ENCODE measurements at places on chromosomes 6 and 20. TPM values are rescaled to one million over a fixed set of nuclear protein-coding genes. Genes with fewer than 3 reads are reported as not detected.

Gene RSPO3
- total RNA-seq = 0.42 TPM

Gene NR2E1
- 1.2 TPM for total RNA-seq

Gene CFB
- 7.8 TPM for total RNA-seq

Gene LST1
- not detected for total RNA-seq

Gene SLC35F1
- not detected for total RNA-seq

Gene RIPPLY2
- not detected for total RNA-seq

Gene CD83
- 8.9 TPM for total RNA-seq

Gene ADGB
- not detected for total RNA-seq

Gene TTK
- total RNA-seq = 82.3 TPM

- no peak for DNase-seq
Observed at GRCh38 chr20:45320948-45321595, 13.0 kb upstream of the MATN4 start.

- peak; percentile 12 for DNase-seq
Observed at GRCh38 chr6:111357705-111358104, 125.3 kb downstream of the REV3L start.

- DNase-seq = peak; percentile 19
Observed at GRCh38 chr6:33904050-33904746, 100.4 kb upstream of the MLN start.

DNA sequence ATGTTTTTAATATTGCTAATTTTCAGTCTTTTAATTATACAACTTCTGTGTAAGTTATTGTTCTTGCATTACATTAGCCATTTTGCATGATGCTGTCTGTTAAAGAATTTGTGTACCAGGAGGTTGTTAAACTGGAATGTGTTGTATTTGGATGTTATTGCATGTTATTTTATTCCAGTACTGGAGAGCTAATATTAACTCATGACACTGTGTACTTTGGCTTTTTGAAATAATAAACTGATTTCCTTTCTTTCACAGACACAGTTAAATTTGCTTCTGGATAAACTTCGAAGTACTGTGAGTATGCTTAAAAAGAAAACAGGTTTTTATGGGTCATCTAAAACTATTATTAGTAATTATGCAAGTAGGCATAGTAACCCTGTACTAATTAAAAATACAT lies 121.3 kb downstream of the MYO6 start:
- DNase-seq = no peak

DNA sequence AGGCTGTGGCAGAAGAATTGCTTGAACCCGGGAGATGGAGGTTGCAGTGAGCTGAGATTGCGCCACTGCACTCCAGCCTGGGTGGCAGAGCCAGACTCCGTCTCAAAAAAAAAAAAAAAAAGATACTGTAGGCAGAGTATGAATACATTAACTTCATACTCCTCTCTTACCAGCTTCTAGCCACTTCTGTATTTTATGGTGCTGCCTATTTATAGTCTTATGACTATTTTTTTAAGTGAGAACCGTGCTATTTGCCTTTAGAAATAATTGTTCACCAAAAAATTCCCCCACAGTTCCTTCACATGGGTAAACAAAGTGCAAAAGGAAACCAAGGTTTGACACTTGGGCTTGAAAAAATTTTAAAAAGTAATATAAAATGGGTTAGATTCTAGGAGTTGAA lies 1.5 kb upstream of the SNRNP48 start:
- DNase-seq = no peak

DNA sequence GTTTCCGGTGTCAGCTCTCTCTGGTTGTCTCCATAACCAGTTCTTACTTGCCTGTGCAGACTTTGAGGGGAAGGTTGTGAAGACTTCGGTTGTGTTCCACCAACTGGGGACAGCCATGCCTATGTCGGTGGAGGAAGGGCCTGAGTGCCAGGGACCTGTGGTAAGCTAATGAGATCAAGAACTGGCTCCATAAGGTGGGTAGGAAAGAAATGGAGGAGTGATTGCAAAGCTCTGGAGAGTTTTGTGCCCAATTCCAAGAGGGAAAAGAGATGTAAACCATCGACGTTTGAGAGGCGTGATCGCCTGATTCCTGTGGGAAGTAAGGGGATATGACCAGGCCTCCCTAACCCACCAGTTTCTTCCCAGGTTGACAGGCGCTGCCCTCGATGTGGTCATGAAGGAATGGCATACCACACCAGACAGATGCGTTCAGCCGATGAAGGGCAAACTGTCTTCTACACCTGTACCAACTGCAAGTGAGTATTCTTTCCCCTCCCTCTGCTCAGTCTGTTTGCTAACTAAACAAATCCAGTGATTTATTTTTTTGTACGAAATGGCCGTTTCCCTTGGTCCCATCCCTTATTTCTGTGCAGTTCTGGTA lies 893 bp downstream of the POLR1H start:
- DNase-seq = no peak

DNA sequence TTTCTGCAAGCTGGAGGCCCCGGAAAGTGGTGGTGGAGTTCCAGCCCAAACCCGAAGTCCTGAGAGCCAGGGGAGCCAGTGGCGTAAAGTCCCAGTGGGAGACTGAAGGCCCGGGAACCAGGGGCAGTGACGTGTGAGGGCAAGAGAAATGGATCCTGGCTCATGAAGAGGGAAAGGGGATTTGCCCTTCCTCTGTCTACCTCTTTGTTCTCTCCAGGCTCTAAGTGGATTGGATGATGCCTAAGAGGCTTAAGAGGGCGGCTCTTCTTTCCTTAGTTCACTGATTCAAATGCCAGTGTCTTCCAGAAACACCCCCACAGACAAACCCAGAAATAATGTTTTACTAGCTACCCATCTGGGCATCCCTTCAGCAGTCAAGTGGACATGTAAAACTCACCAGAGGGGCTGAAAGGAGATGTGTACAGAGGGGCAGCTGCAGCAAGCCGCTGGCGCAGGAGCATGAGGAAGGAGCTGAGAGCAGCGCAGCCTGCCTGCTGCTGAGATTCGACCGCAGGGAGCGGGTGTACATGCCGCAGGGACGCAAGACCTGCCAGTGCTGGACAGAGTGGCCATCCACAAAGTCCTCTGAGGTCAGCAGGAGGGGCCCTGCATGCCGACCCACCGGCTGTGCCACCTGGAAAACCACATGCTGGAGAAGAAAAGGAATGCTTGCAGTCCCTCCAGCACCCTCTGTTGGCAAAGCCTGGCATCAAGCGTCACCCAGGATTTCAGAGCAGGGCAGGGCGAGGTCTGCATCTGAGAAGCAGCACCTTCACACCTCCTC lies 29.5 kb downstream of the CDYL start:
- DNase-seq = peak; percentile 56

GRCh38 chr20:48691523-48691922 lies 136.3 kb downstream of the PREX1 start:
- DNase-seq = no peak

- DNase-seq = no peak
Observed at GRCh38 chr6:3627501-3627900, 124.0 kb downstream of the PXDC1 start.

DNA sequence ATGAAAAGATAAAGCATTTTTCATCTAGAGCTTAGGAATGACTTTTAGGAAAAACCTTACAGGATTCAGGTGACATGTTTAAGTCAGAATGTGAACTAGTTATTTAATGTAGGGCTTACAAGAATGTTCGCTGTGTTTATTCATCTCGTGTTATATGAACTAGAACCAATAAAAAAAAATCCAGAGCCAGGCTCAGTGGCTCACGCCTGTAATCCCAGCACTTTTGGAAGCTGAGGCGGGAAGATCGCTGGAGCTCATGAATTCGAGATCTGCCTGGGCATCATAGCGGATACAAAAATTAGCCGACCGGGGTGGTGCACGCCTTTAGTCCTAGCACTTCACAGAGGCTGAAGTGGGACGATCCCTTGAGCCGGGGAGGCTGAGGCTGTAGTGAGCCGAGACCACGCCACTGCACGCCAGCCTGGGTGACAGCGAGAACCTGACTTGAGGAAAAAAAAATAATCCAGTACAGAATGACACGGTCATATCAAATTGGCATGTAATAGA lies 46.3 kb downstream of the OR2B2 start:
- DNase-seq = peak; percentile 87

GRCh38 chr6:2630359-2630758 lies 120.4 kb downstream of the MYLK4 start:
- peak; percentile 99 for DNase-seq

DNA sequence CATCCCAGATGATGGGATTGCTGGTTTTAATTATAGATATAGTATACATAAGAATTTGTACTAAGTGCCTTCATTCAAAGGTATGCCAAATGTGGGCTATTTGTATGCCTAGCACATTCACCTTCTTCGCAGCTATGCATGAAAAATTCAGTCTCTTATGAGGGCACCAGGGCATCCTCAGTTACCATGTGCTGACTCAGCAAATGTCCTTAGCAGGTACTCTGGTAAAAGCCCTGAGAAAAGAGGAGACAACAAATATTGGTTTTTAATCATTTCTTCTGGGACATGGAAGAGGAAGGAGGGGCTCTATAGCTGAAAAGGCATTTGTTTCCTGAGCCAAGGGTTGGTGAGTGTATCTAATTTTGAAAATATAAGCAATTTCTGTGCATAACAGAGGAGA lies 258.1 kb upstream of the BMP2 start:
- no peak for DNase-seq

GRCh38 chr6:34239500-34239825 lies 2.8 kb downstream of the HMGA1 start:
- DNase-seq = no peak

DNA sequence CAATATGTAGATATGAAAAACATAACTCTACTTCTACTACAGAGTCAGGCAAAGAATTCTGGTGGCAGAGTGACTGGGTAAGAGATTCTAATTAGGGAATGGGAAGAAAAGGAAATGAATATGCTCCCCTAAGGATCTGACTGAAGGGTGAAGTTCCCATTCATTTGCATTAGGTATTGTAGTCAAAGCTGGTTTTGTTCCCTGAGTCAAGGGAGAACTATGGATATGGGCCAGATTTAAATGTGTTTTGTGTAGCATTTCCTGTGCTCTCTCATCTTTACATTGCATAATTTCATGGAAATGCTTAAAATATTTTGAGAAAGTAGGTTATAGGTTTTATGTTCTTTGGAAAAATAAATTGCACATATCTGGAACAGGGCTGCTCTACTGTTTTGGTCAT lies 299.7 kb downstream of the BTBD3 start:
- no peak for DNase-seq

DNA sequence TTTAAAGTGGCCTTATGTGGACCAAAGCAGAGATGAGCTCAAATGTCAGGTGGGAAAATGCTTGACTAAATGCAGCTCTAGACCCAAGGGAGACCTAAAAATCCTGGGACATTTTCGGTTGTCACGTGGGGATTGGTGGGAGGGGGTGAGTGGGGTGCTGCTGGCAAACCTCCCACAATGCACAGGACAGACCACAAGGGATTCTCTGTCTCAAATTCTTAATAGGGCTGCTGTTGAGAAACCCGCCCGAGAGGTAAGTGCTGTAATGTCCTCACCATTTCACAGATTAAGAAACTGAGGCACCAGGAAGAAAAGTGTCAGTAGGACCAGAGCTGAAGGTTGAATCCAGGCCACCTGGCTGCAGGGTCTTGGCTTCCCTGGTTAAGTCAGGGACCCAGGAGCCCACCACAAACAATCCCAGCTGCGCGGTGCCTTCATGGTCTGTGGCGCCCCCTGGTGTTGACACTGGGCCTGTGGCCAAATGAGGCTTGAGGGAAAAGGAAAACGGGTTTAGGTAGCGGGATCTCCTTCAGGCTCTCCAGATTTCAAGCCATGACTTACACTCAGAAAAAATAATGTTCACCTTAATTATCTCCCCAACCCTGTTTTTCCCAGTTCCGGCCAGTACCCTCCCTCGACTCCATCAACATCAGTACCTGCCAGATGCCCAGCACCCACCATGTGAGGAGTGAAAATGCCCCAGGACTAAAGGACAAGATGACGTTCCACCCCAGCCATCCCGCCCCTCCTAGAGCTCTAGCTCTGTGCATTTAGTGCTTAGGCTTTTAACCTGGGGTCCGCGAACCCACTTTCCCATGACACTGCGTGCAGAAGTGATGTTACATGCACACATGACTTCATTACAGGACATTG lies 7.2 kb downstream of the HLA-G start:
- DNase-seq = peak; percentile 35

DNA sequence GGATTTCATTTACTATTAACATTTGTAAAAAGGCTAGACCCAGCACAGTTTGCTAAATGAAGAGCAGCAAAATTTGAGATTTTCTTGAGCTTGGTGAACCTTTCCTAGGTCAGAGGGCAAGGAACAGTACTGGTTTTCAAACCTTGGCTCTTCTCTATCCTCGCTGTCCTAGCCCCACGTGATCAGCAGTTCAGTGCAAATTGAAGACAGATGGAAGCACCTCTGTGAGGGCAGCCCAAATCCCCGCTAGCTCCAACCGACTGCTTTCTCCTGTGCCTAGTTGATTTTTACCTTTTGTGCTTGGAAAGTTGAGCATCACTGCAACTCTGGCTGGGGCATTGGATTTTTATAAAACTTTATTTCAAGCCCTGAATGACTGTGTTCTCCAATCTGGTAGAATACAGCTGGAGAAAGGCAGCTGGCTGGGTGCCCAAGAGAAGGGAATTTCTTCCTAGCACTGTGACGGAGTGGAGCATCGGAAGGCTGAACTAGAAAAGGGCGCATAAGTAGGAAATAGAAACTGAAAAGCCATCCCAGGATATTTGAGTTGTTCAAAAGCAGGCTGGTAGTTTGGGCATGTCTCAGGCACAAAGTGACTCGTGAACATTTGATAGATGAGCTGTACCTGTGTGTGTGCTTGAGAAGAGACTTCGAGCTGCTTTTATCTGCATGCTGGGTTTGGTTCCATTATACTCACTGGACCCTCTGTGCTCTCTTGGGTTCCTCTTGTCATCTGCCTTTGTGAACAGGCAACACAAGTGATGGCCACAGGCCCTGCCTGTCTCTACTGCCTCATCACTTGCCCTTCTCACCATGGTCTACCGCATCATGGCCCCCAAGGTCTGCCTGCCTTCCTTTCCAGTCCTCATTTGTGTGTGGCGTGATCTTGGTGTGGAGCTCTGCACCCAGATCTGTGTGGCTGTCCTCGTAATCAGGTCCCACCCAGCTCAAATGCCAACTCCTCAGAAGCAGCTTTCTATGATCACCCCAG lies 2.3 kb downstream of the RNF114 start:
- peak; percentile 49 for DNase-seq

GRCh38 chr20:53894707-53895384 lies 175.5 kb downstream of the BCAS1 start:
- DNase-seq = no peak

DNA sequence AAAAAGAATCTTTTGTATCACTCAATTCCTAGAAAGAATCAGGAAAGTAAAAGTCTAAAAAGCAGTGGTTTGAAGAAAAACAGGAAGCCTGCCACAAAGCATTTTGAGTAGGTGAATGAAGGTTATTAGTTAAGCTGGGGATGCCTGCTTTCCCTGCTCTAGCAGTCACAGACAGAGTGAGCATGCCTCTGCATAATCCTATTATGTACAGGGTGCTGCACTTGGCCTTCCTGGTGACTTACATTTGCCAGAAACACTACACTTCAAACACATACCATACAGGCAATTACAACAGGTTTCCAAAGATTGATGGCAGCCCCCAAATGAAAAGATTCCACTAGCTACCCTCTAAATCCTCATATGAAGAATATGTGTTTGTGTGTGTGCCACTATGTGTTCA lies 130.8 kb downstream of the TPBG start:
- peak; percentile 15 for DNase-seq

DNA sequence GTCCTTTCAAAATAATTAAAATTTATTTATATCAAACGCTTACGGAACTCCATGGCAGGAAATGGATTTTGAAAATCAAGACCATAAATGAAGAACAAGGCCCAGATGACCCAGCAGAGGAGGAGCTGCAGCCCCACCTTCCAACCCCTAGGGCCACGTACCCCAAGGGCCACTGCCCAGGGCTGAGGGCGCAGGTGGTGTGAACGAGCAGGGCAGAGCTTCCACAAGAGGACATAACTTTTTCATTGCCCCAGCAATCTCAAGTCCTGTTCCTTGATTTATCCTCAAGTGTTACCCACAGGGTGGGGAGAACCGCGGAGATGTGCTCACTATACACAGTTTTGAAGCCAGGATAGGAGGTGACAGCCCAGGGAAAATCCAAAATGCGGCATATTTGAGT lies 42.8 kb downstream of the PSMG4 start:
- no peak for DNase-seq

Data from M059J (cell line).